ENCODE measurements at places on chromosomes 13 and 19. TPM values are rescaled to one million over a fixed set of nuclear protein-coding genes. Genes with fewer than 3 reads are reported as not detected.

DNA sequence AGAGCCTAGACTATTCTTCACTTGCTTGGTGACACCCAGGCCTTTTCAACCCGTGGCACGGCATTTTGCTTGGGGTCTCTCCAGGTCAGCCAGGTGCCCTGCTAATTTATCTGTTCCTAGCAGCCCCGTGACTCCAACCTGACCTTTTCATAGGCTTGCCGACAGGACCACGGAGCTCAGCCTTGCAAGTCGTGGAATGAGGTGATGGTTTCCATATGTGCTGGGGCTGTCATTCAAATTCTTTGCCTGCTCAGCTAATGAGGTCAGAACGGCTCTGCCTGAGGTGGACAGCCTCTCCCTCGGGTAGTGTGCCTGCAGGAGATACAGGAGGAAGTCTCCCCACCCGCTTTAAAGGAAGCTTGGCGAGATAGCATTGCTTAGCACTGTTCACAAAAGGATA lies 61.0 kb downstream of the SHISA2 start:
- no peak overlapping the region for H3K4me3 ChIP-seq
- no peak for DNase-seq
- peaks cover 2% of the 10 kb centered on the region for H3K27me3 ChIP-seq

DNA sequence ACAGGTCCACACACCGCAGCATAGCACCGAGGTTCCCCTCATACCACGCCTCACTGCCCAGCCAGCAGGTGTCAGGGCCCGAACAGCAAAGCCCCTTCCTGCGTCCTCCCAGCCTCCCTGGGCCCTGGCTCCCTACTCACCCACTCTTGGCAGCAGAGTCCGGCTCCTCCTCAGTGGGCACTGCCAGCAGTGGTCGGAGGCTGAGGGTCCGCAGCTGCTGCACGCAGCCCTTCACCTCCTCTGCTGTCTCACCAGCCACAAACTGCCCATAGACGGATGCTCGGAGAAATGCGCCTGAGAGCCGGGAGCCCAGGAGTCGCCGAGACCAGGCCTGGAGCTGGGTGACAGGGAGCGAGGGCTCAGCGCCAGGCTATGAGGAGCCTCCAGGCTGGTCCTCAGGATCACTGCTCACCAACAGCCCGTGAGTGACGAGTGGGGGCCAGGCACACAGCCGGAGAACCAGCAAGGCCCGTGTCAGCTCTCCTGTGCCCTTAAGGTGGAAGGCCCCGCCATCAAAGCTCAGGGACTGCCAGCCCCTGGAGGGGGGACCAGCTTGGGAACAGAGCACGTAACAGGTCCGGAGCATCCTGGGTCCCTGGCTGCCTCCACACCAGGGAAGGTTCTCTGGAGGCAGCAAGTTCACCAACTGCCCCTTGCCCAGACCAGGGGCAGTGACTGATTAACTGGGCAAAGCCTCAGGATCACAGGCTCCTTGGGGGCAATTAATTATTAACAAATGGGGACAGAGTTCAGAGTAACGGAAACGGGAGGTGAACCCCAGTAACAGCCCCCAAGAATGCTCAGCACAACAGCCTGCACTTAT lies at the start of gene PRODH2:
PRODH2 (minus strand) TSS at position 626 of the 823 bp plus-strand sequence; CDS start at position 586, 40 bp downstream.
- no peak within 1 kb of the TSS for H3K4me3 ChIP-seq
- H3K4me1 ChIP-seq = no peaks in the 10 kb centered on the region
- H3K36me3 ChIP-seq = no peaks in the 10 kb centered on the region
- H3K27ac ChIP-seq = no peak within 1 kb of the TSS

- no peak overlapping the region for H3K4me3 ChIP-seq
- no peak for DNase-seq
- no peaks in the 10 kb centered on the region for H3K27me3 ChIP-seq
These were observed 704 bp downstream of the ZNF814 start for GRCh38 chr19:57888107-57888559.

Gene SHISA2
- 0.66 TPM for total RNA-seq

DNA sequence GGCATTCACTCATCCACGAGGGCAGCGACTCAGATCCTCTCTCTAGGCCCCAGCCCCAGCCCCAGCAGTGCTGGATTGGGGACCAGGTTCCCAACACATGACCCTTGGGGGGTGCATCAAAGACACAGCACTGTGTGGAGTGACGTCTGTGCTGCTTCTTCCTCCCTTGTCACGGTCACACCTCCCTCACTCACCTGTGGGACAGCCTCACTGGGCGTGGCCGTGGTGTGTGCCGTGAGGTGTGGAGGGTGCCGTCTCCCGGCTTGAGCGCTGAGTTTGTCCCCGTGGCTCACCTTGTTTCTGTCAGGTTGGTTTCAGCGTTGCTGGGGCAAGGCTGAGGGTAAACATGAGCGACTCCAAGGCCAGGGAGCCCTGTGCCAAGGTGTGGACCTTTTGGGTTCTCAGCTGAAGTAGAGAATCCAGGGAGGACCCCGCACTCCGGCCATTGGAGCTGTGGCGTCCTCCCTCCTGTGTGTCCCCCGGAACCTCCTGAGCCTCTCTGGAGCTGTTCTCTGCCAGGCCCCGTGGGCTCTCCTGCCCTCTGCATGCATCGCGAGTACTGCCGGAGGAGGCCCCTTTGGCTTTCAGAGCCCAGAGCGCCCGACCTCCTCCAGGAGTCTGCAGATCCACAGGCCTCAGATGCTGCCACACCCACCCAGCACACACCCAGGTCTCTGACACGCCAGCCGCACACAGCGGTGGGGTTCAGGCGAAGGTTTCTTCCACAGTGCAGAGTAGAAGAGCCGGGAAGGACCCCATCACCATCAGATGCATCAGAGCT lies 33.6 kb downstream of the CSNK1G2 start:
- H3K4me1 ChIP-seq = no peaks in the 10 kb centered on the region
- no peak for DNase-seq
- H3K27me3 ChIP-seq = no peaks in the 10 kb centered on the region
- no peaks in the 10 kb centered on the region for H3K36me3 ChIP-seq

Measured in aorta (tissue), 5 donors.